ENCODE measurements at places on chromosomes 1 and 21.

GRCh38 chr1:85571828-85572227 is 8.7 kb upstream of the CCN1 start:
- DNase-seq: no peak

DNA sequence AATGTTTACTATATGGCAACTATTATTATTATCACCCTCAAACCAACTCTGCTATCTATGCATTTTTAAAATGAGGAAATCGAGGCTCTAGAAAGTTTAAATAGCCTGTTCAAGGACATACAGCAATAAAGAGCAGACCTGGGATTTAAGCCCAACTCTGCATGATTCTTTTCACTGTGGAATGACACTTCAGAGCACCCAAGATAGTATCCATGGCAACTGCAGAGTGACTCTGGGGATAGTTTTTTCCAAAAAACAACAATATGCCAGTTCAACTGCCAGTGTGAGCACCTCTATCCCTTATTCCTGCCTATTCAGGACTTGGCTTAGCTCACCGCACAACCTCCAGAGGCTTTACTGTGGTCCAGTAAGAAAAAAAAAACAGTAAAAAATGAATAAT is 293.9 kb downstream of the BRINP2 start:
- no peak for DNase-seq

DNA sequence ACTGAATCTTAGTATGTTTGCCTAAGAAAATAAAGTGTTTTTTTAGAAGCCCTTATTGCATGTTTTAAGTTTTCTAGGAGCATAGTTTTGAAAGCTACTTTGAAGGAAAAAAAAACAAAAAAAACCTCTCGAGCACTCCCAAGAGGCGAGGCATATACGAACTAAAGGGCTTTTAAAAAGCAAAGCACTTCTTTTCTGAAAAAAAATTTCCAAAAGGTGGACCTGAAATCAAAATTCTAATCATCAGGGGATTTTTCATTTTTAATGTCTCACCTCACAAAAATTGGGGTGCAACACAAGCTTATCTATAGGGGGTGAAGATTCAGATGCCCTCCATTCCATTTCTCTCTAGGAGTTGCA is 594 bp downstream of the GLMN start:
- DNase-seq: no peak

- no peak for DNase-seq
Observed at GRCh38 chr1:30856260-30856790, 52.2 kb downstream of the SDC3 start.

DNA sequence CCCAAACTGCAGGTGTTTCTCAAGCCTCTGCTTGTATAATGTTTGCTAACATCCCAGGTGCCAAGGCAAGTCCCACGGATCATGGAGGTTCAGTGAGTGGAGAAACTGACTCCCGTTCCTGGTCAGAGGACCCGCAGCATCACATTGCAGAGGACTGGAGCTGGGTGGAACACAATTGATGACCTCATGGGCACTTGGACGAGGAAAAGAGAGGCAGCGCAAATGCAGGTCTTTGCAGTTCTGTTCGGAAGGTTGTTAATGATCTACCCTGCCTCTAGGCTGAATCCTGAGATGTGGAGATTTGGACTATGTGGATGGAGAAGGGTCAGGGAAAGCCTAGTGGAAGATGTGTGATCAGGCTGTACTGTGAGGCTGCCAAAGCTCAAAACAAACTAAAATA is 192.9 kb downstream of the DUSP10 start:
- no peak for DNase-seq

- peak; percentile 87 for DNase-seq
Observed at GRCh38 chr1:27598902-27599528, 4.9 kb downstream of the AHDC1 start.

- DNase-seq: no peak
Observed at GRCh38 chr1:174640783-174641182, 193.0 kb downstream of the GPR52 start.

DNA sequence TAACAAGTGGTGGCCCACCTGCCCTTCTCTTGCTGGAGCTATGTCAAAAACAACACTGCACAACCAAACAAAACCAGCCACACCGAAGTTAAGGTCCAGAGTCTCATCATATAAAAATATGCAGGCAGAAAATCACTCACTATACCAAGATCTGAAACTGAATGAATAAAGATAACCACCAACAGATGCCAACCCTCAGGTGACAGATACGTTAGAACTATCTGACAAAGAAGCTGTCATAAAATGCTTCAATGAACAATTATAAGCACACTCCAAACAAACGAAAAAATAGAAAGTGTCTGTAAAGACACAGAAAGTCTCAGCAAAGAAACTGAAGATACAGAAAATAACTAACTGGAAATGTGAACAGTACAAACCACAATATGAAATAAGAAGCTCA is 14.0 kb downstream of the ZNF496 start:
- no peak for DNase-seq

GRCh38 chr1:204074274-204075138 is 1.6 kb downstream of the SOX13 start:
- DNase-seq: peak; percentile 88

- no peak for DNase-seq
Observed at GRCh38 chr1:48645883-48646282, 130.8 kb downstream of the BEND5 start.

- DNase-seq: no peak
Observed at GRCh38 chr1:18120638-18121037, 13.0 kb downstream of the IGSF21 start.

DNA sequence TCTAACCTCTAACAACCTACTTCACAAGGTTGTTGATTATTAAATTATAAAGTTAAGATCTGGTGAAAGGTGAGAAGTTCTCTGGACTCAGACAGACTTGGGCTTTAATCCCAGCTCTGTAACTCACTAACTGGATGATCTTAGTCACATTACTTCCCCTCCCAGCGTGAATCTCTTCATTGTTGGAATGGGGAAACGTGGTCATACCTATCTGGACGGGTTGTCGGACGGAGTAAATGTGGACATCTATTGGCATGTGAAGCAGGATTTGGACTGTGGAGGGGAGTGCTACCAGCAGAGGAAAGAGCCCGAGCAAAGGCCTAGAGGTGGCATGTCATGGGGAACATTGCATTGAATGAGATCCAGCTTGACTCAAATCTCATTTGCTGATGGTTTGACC is 45.1 kb upstream of the RPL11 start:
- DNase-seq: no peak

DNA sequence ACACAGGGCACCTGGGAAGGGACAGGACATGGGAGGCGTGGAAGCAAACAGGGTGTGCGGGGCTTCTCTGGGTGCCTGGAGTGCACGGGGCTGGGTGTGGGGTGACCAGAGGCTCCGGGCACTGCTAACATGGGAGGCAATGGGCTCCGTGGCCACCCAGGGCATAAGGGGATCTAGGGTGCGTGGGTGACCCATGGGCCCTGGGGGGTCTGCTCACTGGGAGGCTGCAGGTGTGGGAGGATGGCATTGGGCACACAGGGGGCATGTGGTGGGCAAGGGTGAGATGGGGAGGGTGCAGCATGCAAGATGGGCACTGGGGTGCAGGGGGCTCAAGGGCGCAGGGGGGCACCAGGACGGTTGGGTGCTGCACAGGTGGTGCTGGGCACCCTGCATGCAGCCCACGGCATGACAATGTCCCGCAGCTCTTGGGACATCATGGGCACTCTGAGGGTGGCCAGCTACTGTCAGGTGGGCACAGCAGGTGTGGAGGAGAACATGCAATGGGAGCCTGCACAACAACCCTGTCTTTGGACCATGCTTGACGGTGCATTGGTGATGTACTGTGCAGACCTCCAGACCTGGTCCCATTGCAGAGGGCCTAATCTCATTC is 15.1 kb downstream of the TRIM11 start:
- peak; percentile 10 for DNase-seq

- DNase-seq: no peak
Observed at GRCh38 chr1:158075078-158075477, 81.6 kb downstream of the KIRREL1 start.

All from uterus (tissue), 4 donors.